ENCODE measurements at places on chromosomes 1 and 21. TPM values are rescaled to one million over a fixed set of nuclear protein-coding genes. Genes with fewer than 3 reads are reported as not detected.

Gene DCST2
- total RNA-seq, result 0.66 TPM

Gene KCNT2
- 0.14 TPM for total RNA-seq

Gene TMEM240
- total RNA-seq, result 4.4 TPM

Gene PLA2G5
- not detected for total RNA-seq

Gene MMP23B
- 12.9 TPM for total RNA-seq

Gene AQP10
- not detected for total RNA-seq

Gene KLHDC9
- 0.66 TPM for total RNA-seq

Data from placental pericyte (primary cell).